Activated naive CD4-positive, alpha-beta T cell treated with Interleukin-2 at 50 U/mL for 16 hours (primary cell): ENCODE measurements at places on chromosomes 1 and 21.

DNA sequence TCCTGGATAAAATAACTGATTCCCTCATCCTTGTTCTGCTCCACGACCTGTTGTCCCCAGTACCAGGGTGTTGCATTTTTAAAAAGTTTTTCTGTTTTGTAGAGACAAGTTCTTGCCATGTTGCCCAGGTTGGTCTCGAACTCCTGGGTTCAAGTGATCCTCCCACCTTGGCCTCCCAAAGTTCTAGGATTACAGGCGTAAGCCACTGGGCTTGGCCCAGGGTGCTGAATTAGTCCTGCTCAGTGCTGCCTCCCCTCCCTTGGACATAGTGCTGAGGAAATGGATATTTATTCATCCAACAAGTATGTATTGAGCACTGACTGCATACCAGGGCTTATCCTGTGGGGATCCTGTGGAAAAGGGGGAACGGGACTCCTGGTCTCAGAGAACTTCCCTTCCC, 126.4 kb downstream of the PTPRU start:
- no peak for DNase-seq

DNA sequence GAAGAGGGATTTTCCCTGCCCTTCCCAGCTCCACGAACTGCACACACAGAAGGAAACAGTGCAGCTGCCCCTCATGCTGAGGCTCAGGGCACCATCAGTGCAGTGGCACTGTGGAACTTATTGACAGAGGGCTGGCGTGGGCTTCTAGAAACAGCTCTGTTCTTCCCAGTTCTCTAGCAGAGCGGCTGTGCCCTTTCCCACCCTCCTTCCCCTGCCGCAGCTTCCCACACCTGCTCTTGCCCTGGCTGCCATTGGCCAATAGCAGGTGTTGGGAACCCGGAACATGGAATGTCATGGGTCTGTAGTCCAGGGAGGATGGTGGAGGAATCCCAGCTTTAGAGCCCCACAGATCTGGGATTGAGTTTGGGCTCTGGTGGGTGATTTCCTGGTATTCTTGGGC, 343.8 kb downstream of the RPS6KC1 start:
- no peak for DNase-seq

- no peak for DNase-seq
Measured at GRCh38 chr1:39277879-39278278, 73.4 kb downstream of the MACF1 start.

- DNase-seq = no peak
Measured at GRCh38 chr1:102790997-102791396, 317.3 kb downstream of the COL11A1 start.

DNA sequence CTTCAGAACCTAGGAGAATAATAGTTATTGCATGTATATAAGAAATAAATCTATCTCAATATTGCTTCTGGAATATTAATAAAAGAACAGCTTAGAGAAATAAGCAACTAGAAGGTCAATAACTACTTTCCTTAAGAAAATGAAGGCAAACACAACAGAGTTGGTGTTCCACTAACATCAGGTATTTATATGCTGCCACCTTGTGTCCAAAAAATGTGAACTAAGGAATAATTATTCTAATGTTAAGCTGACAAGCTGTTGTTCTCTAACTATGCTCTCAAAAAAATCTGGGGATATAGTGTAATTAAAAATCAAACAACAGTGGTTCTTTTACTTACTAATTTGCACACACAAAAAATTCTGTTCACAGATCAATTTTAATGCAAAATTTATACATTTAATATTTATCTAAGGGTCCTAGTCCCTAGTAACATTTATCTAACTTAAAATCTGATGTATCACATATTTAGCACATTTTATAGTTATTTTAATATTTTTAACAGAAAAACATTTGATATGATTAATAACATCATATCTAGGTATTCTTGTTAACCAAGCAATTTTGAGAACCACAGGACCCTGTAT, 39.6 kb downstream of the UCHL5 start:
- no peak for DNase-seq

DNA sequence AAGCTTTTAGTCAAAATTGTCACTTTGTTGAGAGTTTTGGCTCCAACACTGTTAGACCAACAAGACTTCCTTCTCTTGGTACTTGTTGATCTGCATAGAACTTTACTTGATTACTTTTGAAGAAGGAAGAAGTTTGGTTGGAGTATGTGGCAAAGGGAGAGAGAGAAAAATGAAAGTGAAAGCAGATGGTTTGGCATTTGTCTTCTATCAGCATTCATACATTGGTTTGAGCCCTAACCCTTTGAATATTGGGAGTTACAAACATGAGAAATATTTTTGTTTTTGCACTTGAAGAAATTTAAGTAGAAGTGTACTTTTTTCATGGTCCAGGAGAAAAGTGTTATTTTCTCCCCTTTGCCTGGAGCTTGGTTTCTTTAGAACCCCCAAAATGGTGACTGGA, 169.8 kb downstream of the ADGRL4 start:
- DNase-seq = no peak

GRCh38 chr1:2972011-2972878, 49.0 kb upstream of the ACTRT2 start:
- no peak for DNase-seq

DNA sequence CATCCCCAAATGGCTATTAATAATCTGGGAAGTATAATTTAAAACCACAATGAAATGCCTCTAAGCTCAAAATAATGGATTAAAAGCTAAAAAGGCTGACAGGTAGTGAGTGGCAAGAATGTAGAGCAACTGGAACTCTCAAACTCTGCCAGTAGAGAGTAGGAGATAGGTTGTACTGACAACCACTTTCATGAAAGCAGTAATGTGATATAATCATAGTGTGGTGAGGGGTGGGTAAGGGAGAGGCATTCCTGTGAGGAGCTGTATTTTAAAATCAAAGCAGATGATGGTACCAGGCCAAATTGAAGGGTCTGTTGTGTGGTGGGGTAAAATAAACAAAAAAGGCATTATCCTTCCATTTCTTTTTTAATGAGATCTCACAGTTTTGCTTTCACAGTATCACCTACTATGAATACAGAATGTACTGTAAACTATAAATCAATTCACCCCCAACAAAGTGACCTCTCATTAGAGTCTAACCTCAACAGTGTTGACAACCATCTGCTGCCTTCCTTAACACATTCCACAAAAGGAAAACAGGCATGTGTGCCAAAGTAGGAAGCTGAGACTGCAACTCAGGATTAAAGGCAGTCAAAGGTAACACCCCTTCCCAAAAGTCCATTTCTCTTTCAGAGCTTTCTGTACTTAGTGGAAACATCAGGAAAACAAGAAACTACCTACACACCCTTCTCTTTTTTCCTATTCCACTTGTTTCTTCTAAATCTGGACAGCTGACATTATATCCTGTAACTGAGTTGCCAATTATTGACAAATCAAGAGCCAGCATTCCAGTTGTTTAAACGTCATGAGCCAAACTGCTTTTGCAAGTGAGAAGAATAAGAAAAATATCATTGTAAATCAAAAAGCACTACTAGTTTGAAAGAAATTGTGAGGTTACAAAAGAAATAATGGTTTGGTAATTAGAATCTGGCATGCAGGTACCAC, 130.8 kb downstream of the FAF1 start:
- DNase-seq = no peak

DNA sequence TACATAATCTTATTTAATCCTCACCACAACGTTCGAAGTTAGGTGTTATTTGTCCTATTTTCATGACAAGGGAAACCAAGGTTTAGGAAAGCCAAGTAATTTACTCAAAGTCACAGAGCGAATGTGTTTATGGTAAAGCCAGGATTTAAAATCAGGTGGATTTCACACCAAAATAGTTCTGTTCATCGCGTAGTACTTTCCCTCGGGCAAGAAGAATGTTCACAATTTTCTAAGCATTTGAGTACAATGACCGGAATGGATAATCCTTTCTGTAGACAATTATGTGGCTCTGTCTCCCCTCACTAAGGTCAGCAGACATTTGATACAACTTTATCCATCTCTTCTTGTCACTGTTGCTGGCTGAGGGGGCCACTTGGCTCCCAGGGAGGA, 204.2 kb downstream of the ST6GALNAC3 start:
- DNase-seq = no peak
